ENCODE measurements at places on chromosomes 6 and 20.

DNA sequence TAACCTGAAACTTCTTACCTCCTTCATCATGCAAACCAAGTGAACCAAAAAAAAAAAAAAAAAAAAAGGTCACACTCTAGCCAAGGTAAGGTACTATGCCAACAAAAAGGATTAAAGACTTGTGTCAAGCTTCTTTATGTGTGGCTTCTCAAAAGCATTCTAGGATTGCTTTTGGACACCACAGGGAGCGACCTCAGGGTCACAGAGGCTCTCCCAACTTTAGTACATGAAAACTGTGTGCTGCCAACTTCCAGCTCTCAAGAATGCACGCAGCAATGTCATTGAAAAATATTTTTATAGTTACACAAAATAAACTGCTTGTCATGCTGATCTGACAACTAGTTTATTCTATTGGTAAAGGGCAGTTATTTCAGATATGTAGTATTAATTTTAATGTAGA, 243.8 kb downstream of the PLCB1 start:
- no peak for DNase-seq

DNA sequence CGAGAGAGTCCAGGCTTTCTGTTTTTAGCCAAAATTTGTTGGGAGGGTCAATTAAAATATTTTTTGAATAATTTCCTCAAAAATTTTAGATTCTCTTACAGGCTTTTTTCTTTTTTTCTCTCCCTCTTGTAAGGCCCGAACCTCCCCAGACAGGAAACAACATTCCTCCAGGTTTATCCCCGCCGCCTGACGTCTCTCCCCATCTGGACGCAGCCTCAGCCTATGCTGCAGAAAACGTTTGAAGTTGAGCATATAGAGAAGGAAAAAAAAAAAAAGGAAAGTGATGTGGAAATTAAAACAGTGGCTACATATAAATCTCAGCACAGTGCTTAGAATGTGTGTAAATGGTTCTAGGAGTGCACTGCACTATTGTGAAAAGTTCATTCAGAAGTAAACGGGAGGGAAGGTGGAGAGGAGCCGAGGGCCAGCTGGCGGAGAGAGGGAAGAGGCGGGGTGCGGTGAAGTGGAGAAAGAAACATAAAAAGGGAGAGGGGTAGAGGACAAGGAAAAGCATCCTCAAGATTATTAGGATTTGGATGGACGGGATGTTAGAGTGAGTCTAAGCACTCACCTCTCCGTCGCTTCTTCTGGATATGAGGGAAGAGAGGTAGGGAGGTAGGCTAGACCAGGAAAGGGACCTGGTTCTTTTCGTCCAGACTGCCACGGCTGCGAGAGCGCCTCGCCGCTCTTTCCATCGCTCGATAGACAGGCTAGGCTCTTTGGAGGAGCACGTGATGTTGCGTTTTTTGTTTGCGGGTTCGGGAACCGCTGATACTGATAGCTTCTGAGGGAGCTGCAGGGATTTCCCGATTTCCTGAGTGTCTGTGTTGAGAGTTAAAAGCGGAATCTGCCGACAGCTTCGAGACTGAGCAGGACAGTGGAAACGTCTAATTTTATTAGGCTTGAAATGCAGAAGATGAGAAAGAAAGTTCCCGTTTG, 98.7 kb downstream of the TRIM27 start:
- no peak for DNase-seq

- no peak for DNase-seq
Observed at GRCh38 chr6:7060769-7061516, 46.8 kb upstream of the RREB1 start.

DNA sequence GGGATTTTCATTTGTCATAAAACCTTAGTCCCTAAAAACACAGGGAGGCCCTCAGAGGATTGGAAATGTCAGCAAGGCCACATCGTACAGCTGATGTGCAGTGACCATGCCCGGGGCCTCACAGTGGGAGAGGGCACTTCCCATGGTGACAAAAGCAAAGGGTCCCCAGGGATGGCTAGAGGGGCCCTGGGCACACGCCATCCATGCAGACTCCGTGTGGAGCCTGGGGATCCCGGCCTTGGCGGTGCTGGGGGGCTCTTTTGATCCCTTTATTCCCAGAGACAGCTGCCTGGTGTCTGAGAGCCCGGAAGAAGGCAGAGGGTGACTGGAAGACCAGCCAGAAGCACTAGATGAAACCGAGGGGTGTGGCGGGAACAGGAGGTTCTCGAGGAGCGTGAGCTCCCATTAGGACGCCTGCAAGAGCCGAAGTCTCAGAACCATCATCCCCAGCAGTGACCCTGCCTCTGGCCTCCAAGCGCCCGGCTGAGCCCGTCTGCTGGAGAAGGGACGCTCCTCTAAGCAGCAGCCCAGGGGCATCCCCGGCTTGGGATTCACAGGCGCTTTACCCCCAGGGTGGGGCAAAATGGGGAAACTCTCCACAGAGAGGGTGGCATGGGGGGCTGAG, 49.1 kb upstream of the FRMD1 start:
- no peak for DNase-seq

All from NCI-H2081 treated with DMSO at 0.1 percent for 48 hours (cell line).